ENCODE measurements at places on chromosomes 3 and 15.
A peak's percentile ranks its signal among the peaks of the same experiment; 100 is the strongest.

- DNase-seq, result no peak
Observed at GRCh38 chr3:167114619-167115018, 265.5 kb downstream of the ZBBX start.

GRCh38 chr15:96549136-96549535 lies 218.6 kb downstream of the NR2F2 start:
- DNase-seq, result no peak

DNA sequence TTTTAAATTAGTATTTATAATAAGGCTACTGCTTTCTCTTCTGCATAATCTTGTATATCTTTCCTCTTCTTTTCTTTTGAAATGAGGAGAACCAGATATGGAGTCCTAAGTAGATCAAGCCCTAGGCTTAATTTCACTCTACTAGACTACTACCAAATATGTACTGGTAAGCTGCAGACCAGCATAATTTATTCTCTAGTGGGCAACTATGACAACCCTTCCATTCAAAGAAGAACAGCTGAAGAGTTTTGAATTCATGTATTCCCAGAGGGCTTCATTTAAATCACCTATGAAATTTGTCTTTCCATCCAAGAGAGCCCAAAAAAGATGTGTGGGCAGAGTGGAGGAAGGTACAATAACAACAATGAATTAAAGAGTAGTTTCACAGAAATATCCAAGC lies 10.0 kb downstream of the RAD18 start:
- DNase-seq, result no peak

- DNase-seq, result no peak
Observed at GRCh38 chr15:71323584-71323983, 208.3 kb downstream of the THSD4 start.

GRCh38 chr3:58577269-58577821 lies at the start of gene FAM107A:
TSS of gene FAM107A (minus strand) at chr3:58577391. CDS start at chr3:58569860, 7,531 bp downstream.
- DNase-seq, result peak; percentile 68

- DNase-seq, result peak; percentile 94
Observed at GRCh38 chr3:186617036-186617946, 4.4 kb downstream of the AHSG start.

- no peak for DNase-seq
Observed at GRCh38 chr3:635393-635792, 438.8 kb downstream of the CHL1 start.

DNA sequence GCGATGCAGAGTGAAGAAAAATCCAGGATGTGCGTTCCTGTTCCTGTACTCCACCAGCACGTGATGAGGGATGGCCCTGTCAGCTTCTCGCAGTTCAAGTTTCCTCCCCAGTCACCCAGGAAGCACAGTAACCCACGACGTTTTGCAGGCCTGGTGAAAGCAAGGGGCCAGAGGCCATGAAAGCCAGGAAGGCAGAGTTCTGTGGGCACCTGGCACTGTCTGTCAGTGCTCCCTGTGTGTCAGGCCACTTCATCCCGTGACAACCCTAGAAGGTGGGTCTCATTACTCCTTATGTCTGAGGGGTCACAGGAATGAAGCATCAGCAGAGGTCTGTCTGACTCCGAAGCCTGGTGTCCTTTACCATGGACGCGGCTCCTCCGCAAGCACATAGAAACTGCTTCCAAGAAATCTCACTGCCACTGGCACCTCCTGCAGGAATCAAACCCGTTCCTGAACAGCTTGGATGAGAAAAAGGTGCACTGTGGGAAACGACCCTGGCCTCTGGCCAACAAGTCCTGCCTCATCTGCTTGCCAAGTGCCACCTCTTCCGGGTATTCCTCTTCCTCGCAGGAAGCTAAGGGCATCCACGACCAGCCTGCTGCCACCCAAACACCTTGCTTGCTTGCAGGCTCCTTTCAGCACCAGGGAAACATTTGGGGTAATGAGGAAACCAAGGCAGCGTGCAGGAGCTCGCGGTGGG lies 14.6 kb downstream of the RAB43 start:
- DNase-seq, result no peak

GRCh38 chr3:14640157-14640562 lies 11.4 kb upstream of the CCDC174 start:
- DNase-seq, result peak; percentile 11

- DNase-seq, result no peak
Observed at GRCh38 chr15:99504071-99504822, 61.5 kb upstream of the MEF2A start.

DNA sequence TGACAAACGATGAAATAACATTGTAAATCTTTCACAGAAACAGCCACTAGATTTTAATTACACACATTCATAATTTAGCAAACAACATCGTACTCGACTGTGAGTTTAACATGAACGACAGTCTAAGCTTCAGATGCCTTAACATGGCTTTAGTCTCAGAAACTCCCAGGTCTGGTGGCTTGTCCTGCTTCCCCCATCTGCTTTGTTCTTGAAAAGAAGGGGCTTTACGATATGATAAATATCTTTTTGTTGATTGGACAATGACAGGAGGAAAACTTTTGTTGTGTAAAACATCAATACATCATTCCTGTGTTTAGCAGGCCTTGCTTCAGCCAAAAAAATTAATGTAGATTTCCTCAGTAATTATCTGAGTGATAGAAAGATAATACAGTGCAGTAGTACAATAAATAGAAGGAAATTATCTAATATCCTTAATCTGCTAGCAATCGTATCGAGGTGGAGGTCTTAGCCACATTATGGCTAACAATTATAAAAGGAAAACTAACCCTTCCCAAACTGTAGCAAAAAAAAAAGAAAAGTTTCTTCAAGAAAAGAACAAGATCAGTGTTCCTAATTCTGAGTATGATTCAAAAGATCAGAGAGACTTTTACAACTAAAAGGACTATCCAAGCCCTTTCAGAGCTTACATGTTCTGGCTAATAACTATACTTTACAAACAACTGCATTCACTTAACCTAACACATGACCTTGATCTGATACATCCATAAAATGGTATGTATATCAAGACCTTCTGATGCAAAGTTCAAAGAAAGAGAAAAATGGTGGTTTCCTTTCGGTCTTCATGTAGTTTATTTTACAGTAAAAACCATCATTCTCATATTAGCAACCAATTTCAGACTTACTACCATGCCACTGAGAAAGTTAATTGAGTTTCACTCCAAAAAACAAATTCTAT lies 535.7 kb downstream of the FOXP1 start:
- no peak for DNase-seq

- DNase-seq, result no peak
Observed at GRCh38 chr15:100779331-100780207, 100.1 kb upstream of the ALDH1A3 start.

DNA sequence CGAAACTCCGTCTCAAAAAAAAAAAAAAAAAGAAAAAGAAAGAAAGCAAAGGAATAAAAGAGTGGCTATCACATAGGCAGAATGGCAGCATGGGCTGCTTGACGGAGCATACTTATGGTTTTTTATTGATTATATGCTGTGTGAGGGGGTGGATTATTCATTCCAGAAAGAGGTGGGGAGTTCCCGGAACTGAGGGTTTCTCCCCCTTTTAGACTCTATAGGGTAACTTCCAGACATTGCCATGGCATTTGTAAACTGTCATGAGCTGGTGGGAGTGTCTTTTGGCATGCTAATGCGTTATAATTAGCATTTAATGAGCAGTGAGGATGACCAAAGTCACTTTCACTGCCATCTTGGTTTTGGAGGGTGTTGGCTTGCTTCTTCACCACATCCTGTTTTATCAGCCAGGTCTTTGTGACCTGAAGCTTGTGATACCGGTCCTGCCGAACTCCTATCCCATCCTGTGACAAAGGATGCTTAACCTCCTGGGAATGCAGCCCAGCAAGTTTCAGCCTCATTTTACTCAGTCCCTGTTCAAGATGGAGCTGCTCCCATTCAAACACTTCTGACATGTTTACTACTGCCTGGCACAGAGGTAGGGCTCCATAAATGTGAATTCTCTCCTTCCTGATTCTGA lies 15.8 kb upstream of the ABHD17C start:
- no peak for DNase-seq

DNA sequence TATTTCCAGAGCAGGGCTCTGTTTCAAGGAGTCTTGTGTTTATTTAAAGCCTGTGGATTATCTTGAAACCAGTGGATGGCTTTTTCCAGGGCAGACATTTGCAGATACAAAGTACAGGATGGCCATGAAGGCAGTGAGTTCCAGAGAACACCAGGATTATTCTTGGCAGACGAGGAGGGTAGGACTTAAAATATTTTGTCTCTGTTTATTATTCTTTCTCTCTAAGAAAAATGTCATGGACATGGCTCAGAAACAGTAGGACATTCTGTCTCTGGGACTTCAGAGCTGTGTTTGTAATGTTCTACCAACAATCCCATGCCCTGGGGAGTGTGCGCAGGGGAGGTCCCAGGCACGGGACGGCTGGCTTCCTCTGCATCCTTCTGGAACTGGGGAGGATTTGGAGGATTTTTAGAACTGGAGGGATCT lies 125.9 kb downstream of the ATP10A start:
- no peak for DNase-seq

All from fibroblast of mammary gland (primary cell).